Stimulated activated CD4-positive, alpha-beta T cell treated with anti-CD3 and anti-CD28 coated beads, Interleukin-15, amount 100 ng/mL, for 48 hours (primary cell): ENCODE measurements at places on chromosomes 6 and 20.

DNA sequence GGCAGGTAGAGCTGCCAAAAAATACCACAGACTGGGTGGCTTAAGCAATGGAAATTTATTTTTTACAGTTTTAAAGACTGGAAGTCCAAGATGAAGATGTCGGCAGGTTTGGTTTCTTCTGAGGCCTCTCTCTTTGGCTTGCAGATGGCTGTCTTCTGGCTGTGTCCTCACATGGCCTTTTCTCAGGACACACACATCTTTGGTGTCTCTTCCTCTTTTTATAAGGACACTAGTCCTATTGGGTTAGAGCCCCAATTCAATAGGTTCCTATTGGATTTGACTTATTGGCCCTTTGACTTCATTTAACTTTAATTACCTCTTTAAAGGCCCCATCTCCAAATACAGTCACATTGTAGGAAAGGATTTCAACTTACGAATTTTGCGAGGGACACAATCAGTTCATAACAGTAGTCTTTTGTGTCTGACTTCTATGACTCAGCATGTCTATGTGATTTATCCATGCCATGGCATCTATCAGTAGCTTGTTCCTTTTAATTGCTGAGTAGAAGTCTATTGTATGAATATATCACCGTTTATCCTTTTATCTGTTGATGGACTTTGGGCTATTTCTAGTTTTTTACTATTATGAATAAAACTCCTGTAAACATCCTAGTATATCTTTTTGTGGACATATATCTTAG lies 11.0 kb upstream of the TCP11 start:
- DNase-seq, result no peak

DNA sequence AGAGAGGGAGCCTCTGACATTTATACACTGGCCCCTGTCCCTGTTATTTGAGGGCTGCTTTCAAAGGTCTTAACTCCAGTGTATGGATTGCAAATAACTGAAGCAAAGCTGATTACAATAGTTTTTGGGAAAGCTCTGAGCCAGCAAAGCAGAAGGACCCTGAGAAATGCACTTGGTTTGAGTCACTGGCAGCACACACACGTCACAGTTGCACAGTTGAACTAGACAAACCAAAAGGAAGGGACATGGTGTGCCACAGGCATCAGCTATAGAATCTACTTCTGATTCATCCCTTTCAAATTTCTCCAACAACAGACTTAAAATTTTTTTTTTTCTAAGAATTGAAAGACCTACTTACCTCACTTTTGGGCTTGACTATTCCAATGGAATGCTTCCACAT lies 56.4 kb downstream of the SNRNP48 start:
- DNase-seq, result no peak

DNA sequence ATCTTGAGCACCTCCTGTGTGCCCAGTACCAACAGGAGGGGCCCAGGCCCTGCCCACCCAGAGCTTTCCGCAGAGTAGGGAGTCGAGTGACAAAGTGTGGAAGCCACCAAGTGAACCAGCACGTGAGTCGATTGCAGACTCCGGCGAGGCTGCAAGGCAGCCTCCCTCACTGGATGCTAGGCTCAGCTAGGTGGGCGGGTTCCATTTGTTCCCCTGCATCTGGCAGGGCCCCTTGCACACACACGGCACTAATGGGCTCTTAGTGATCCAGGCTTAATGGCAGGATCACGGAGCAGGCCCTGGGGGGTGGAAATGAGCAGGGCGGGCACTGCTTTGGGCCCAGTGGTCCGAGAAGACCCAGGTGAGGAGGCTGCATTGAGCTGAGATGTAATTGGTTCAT lies 140.4 kb downstream of the PHACTR3 start:
- DNase-seq, result no peak

DNA sequence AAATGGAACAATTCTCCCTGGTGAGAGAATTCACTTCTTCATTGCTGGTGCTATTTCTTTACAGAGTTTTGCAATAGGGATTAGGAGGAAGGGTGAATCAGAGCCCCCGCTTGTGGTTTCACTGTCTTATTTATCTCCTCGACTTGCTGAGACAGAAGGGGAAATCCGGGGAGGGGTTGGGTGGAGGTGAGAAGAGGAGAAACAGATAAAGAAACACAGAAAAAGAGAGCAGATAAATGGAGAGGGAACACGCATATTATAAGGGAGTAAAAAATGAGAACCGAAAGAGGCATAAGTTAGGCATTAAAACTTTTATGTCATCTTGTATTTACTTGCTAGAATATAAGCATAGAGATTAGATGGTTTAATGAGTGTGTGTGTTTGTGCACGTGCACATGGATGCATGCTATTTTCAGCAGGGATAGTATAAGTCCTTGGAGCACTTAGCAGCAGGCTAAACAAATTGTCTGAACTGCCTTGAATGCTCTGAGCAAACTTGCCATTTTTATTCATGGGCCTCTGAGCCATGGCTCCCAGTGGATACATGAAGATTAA lies 105.0 kb downstream of the OLIG3 start:
- DNase-seq, result peak; percentile 52

DNA sequence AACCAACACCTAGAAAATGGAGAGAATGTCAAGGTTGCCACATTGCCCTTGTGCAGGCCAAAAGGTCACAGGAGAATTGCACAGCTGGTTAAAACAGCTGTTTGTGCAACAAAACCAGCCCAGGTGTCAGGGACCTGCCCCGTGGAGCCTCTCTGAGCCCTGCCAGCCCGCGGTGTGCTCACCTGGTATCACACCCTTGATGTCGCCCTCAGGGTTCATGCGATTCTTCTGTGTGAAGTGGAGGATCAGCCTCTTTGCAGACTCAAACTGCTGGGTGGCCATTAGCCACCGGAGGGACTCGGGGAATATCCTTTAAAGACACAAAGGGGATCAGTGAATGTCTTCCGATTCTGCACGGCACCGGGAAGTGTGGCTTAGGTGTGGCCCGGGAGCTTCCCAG lies 39.2 kb downstream of the PSMG4 start:
- DNase-seq, result no peak

DNA sequence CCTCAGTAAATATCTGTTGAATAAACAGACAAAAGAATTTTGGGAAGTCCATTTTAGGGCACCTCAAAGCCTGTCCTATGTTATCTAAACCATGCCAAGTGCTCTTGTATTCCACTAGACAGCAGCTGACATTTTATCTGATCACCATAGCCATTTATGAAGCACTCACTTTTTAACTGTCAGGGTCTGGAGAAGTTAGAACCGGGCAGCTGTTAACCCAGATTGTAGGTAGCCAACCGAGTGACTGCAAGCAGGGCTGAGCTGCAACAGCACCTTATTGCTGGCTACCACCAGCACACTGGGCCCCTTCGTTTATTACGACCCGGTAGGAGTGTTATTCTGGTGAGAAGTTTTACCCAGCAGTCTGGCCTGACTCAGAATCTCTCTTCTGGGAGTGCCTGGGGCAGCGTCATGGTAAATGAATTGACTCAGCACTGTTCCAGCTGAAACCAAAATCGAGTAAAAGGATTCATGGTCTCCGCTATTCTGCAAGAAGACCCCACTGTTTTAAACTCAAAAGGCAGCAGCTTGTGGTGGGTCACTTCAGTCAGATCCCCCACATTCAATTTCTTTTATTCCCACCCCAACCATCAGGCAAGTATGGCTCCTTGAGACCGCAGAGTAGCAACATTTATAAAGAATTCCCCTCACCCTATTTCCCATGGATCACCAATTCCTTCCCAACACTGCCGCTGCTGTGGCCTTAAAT lies 1.7 kb downstream of the UBE2V1 start:
- peak; percentile 32 for DNase-seq

DNA sequence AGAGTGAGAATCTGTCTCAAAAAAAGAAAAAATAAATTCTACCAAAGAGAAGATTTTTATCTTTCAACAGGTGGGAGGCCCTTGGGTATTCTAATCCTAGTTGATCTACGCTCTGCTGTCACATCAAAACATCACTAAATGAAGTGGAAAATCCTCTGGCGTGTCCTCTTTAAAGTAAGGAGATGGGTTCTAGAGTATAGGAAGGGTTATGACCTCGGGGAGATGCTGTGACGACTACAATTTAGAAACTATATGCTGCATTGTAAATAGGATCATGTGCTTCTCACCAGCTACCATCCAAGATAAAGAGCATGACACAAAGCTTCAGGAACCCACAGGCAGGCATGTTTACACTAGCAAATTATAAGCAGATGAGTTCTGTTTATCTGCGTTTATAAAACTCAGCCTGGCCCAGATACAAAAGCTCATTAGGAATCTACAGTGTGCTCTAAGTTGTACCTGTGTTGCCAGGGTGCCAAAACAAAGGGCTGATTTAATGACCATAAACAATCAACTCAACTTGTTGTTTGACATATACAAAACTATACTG lies 197.1 kb upstream of the PLN start:
- DNase-seq, result no peak

DNA sequence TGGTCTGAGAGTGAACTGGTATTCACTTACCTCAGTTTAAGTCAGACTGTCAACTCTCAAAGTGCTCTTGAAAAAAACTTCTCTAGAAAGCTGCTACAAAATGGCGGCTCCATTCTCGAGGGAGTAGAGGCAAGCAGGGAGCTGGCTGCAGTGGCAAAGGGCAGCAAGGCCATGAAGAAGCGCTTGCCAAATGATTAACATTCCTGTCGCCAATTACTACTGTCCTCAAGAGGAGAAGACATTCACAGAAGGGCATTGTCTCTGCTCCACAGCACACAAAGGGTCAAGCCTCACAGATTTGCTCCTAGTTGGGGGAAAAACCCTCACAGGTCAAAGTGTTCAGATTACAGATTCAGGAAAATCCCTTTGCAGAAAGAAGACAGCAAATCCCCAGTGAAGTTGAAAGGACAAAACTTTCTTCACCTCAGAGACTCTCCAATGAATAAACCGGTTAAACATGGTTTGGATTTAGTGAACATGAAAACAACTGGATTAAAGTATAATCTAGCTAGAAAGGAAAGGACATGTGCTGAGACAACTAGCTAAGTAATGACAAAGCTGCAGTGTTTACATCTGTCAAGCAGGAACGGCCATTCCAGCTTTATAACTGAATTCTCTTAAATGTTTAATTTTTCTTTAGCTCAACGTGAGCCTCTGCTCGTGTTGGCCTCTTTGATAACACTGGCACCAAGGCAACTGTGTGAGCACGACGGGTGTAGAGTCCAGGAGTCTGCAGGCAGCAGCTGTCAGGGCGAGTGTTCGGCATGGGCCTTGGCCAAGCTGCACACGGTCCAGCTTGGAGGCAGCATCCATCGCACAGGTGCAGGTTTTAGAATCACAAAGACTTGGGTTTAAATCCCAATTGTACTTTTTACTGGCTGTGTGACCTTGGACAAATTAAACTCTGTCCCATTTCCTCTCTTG lies 37.6 kb downstream of the NR2E1 start:
- DNase-seq, result no peak

- no peak for DNase-seq
Measured at GRCh38 chr20:48246061-48246790, 460.9 kb upstream of the SULF2 start.

DNA sequence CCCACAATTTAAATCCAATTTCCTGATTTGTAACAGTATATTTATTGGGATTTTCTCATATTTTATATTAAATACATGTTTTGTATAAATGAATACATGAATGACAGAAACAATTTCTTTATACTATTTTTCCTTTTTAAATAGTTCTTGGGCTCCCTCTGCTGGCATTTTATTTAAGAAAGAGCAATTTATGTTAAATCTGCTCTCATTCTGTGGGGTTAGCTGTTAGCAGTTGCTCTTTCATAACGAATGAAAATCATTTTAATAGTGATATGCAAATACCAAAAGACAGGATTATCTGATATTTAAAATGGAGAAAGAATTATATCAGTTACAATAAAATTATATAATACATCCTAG lies 118.3 kb downstream of the RALGAPA2 start:
- no peak for DNase-seq

DNA sequence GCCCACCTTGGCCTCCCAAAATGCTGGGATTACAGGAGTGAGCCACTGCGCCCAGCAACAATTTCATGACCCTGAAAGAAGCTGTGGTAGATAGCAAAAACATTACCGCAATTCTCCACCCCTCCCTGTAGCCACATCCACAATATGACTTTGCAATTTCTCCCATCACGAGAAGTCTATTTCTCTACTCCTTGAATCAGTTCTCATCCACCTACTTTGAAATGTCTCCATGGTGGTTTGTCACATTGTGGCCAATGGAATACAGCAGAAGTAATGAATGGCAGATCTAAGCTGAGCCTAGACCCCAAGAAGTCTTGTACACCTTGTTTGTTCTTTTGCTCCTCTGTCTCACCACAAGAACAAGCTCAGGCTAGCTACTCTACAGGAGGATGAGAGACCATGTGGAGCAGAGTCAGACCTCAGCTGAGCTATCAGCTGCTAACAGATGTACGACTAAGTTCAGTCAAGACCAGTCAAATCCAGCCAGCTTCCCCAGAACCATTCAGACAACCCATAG lies 6.3 kb downstream of the OXT start:
- DNase-seq, result no peak

DNA sequence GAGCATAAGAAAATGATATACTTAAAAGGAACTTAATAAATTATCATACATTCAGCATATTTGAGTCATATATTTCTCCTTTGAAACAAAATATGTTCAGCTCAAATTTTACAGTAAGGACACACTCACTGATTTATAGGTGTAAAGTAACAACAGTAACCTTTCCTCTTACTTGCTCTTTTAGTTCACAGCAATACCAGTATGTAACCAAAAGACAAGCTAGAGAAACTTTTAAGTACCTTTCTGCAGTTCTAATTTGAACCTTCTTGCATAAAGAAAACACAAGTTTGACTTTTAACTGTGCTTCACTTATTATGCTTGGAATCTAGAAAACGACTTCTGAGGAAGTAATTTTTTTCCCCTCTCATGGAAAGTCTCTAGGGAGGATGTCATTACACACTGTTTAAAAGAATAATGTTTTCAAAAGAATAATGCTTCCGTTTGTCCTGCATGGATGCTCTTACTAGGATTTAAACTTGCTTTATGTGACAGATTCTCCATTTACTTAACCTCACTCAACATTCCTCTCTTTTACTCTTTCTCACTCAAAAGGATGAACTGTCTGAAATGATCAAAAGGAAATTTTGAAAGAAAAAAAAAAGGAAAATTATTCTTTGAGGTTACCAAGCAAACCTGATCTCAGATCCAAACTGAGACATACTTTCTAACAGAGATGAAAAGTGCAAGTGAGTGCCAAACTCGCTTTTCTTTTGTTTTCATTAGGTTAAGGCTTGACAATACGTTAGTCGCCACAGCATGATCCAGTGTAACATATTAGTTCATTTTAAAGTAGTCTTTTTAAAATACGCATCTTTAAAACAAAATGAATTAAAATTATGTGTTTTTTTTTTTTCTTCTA lies 22.4 kb upstream of the CALHM6 start:
- no peak for DNase-seq

- no peak for DNase-seq
Measured at GRCh38 chr6:106149472-106150069, 63.4 kb downstream of the PRDM1 start.

DNA sequence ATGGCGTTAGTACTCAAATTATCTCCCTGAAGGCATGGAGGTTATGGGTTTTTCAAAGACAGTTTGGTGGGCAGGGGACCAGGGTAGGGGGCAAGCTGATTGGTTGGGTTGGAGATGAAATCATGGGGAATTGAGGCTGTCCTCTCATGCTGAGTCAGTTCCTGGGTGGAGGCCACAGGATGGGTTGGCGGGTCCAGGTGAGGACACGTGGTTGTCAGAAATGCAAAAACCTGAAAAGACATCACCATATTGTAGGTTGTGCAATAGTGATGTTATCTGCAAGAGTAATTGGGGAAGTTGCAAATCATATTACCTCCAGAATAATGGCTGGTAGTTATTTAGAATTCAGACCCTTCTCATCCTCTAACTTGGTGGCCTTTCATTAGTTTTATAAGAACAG lies 30.1 kb downstream of the GPX6 start:
- DNase-seq, result no peak
